Cerebellar cortex (tissue), 1 donor: ENCODE measurements at places on chromosomes 13 and 19.

- no peak for DNase-seq
Observed at GRCh38 chr19:54548806-54549205, 24.8 kb upstream of the LILRA2 start.

GRCh38 chr19:19489804-19490204, 25.5 kb downstream of the TSSK6 start:
- no peak for DNase-seq

DNA sequence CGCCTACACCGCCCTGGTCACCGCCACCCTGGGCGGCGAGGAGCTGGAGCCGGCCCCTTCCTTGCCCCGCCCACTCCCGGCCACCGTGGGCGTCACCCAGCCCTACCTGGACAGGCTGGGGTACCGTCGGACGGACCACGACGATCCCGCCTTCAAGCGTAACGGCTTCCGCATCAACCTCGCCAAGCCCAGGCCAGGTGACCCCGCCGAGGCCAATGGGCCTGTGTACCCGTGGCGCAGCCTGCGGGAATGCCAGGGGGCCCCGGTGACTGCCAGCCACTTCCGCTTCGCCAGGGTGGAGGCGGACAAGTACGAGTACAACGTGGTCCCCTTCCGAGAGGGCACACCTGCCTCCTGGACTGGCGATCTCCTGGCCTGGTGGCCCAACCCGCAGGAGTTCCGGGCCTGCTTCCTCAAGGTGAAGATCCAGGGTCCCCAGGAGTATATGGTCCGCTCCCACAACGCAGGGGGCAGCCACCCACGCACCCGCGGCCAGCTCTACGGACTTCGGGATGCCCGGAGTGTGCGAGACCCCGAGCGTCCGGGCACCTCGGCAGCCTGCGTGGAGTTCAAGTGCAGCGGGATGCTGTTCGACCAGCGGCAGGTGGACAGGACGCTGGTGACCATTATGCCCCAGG, 7.0 kb downstream of the CILP2 start:
- no peak for DNase-seq

DNA sequence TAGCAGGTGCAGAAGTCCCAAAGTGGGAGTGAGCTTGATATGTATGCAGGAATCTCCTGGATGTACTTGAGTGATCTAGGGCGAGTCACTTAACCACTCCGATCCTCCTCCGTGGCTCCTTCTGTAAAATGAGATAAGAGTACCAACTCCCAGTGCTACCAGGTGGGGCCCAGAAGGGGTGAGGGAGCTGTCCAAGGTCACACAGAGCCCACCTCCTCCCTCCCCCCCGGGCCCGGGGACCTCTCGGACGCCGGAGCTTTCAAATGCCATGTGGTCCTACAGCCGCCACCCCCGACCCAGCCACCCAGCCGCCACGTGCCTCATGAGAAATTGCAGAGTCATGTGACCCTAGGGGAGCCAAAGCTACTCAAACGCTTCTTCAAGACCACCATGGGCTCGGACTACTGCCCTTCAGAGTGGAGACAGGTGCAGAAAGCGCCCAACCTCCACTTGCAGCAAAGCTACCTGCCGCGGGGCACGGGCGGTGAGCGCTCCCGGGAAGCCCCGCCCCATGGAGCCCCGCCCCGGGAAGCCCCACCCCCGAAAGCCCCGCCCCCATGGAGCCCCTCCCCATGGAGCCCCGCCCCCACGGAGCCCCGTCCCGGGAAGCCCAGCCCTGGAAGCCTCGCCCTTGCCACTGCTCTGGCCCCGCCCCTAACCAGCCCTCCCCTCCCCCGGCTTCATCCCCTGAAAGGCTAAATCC, 10.1 kb upstream of the ZNF358 start:
- DNase-seq: no peak

DNA sequence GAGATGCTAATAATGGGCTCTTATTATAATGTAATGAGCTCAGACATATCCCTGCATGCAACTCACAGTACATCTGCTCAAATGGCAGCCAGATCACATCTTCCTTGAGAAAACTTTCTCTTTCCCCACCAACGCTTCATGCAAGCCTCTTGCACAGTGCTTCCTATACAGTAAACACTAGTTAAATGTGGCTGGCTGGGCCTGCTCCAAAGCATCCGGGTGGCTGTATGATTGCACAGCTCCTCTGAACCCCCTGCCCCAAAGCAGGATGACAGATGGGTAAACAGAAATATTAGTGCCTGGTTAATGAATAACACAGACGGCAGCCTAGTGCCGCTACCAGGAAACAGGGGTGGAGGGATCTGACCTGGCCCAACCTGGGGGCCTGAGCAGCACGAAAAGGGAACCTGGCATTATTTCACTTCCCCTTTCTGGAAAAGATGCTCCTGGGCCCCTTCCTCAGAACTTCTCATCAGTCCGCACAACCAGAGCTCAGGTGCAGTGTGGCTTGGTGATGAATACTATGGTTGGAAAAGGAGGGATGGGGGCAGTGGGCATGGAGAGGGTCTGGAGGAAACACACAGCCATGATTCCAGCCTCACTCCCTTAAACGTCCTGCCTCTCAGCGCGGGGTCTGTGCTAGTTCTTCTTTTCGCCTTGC, 10.8 kb downstream of the FFAR2 start:
- DNase-seq: no peak

DNA sequence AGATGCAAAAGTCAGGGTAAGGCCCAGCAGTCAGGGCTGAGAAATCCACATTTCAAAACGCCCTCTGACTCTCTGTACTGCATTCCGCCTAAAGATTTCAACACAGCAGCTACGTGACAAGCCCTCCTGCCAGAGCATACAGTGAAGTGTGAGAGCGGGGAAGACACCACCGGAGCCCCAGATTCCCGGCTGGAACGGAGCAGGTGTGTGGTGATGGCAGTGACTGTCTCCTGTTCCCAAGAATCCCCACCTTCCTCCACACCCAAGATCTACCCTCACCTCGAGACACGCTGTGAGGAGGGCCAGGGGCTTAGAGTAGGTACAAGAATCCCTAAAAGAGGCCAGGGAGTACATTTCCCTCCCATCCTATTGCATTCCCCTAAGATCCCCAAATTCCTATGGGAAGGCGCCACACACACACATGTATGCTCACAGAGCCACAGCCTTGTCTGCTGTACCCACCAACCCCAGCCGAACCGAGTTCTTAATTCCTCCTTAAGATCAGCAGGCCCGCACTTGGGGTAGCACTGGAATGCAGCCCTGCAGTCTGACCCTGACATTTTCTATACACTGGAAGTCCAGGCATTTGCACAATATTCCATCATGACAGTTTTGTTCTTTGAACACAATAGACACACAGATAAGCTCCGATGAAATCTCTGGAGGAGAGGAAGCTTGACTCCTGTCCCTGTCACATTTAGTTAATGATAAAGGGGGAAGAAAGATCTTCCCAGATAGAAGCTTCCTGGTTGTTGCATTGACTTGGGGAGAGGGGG, 102.9 kb downstream of the FOXO1 start:
- no peak for DNase-seq

GRCh38 chr19:30546332-30546731, 174.1 kb downstream of the ZNF536 start:
- no peak for DNase-seq

GRCh38 chr13:29936956-29937355, 86.5 kb upstream of the UBL3 start:
- no peak for DNase-seq

DNA sequence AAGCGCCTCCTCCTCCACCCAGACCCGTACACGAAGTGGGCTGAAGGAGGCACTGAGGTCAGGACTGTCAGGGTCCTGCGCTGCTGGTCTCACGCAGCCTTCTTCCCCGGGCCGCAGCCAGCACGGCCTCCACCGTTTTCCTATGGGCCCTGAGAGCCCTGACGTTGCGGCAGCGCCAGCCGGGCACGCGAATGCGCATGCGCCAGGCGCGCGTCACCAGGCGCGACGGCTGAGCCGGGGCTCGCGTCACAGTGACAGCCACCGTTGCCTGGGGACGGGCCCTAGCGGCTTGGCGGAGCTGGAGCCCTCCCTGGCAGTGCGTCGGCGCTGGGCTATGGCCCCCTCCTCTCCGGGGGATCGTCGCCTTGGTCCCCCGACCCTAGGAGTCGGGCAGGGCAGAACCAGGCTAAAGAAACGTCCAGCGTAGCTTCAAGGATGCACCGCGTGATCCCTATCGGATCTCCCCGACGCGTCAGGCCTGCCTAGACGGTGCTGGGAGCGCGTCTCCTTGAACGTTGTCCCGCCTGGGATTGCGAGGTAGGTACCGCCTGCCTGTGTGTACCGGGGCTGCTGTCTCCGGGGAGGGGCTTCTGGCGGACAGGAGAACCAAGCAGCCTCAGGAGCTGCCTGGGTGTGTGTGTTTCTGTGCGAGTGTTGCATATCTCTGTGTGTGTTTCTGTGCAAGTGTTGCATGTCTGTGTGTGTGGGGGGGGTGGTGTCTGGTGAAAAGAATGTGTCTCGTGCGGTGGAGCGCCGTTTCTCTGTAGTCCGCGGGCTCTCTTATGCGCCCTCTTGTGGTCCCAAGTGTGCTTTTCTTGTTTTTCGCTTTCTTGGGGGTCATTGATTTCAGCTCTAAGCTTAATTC, 43.2 kb downstream of the ZNF571 start:
- no peak for DNase-seq

- DNase-seq: no peak
Observed at GRCh38 chr13:35349673-35350278, 126.7 kb downstream of the MAB21L1 start.

DNA sequence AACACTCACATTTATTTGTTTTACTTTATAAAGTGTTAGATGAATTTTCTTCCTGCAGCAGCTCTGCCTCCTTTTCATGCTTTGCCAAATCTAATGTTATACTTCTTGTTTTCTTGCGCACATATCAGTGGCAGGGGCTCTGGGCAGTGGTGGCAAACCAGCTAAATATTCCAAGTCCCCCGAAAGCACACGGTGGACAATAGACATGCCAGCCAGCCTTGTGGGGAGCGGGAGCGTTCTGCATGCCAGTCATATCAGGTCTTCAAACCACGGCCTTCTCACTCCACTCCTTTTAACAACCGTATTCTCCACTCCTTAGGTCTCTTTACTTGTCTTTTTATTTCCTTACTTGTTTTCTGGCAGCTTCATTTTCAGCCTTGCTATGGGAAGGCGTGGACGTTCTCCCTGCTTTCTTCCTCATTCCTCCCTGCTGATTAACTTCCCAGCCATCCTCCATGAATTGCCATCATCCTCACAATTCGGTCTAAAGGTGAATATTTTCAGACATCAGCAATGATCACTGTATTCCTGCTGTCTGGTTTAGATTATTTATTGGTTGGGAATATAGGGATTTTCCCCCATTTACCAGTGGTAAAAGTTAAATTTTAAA, 77.1 kb upstream of the WASF3 start:
- no peak for DNase-seq

DNA sequence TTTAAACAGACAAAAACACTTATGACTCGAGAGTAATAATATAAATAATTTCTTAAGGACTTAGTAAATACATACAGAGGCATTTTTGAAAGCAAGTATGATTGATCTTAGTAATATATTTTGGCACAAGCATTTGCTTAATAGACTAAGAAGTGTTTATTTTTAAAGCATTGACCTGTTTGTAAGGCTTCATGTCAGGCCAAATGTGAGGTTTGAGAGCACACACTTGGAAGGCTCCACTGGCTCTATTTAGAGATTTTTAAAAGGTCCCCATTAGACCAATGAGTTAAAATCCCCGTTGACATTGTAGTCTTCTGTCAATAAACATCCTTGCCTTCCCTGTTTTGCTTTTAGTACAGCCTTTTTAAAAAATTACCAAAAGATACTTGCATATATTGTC, 50.4 kb downstream of the ATP8A2 start:
- DNase-seq: peak; percentile 51

DNA sequence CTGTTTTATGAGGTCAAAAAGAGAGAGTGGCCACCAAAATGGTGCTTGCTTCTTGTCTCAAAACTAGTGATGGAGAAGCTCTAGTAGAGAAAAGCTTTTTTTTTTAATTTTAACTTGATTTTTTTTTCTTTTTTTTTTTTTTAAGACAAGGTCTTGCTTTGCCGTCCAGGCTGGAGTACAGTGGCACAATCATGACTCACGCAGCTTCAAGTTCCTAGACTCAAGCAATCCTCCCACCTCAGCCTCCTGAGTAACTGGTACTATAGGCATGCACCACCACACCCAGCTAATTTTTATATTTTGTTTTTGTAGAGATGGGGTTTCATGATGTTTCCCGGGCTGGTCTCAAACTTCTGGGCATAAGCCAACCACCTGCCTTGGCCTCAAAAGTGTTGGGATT, 279.0 kb downstream of the TBC1D4 start:
- no peak for DNase-seq

- DNase-seq: no peak
Observed at GRCh38 chr19:40411125-40411842, 1.9 kb downstream of the PRX start.

DNA sequence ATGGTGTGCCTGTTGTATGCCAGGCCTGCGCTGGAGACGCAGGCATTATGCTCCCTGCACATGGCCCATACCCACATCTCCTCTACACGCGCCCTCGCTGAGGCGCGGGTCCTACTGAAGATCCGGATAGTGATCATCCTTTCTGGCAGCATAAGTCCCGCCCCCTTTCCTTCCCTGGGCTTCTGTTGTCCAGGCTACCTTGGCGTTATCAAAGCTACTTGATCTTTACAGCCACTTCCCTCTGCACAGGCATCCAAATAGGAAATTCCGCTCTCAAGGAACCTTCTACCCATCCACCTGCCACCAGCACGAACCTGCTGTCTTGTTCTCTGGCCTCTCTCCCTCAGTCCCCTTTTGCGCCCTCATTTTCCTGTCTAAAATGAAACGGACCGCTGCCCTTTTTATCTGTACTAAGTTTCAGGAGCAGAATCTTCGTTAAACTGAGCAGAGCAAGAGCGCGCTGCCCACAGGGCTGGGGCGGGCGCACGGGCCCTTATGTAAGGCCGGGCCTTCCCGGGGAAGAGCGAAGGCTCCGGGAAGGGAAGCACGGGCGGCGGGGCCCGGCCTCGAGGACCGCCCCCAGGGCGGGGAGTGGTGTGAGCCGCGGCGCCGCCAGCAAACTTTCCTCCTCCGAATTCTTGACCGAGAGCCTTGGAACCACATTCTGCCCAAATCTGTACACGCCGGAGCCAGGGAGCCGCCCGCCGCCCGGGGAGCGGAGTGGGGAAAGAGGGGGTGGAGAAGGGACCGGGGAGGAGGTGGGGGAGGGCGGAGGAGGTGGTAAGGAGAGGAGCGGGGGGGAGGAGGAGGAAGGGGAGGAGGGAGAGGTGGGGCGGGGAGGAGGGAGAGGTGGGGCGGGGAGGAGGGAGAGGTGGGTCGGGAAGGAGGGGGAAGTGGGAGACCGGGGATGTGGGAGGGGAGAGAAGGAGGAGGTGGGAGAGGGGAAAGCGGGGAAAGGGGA, 920 bp upstream of the UBE2L5 start:
- peak; percentile 78 for DNase-seq

DNA sequence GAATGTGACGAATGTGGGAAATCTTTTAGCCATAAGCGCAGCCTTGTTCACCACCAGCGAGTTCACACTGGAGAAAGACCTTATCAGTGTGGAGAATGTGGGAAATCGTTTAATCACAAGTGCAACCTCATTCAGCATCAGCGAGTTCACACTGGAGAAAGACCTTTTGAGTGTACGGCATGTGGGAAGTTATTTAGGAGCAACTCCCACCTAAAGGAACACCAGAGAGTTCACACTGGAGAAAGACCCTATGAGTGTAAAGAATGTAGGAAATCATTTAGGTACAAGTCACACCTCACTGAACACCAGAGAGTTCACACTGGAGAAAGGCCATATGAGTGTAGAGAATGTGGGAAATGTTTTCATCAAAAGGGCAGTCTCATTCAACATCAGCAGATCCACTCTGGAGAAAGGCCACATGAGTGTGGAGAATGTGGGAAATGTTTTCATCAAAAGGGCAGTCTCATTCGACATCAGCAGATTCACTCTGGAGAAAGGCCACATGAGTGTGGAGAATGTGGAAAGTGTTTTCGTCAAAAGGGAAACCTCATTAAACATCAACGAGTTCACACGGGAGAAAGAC, 7.6 kb downstream of the ZNF776 start:
- no peak for DNase-seq

GRCh38 chr13:52394586-52394985, 11.4 kb downstream of the THSD1 start:
- DNase-seq: no peak
